Stimulated activated CD4-positive, alpha-beta T cell treated with anti-CD3 and anti-CD28 coated beads, Interleukin-15, amount 100 ng/mL, for 24 hours (primary cell): ENCODE measurements at places on chromosomes 1 and 21.

- DNase-seq, result no peak
Observed at GRCh38 chr1:220594356-220594755, 66.4 kb downstream of the MARK1 start.

GRCh38 chr1:59879996-59880505, 46.5 kb downstream of the CYP2J2 start:
- DNase-seq, result no peak

DNA sequence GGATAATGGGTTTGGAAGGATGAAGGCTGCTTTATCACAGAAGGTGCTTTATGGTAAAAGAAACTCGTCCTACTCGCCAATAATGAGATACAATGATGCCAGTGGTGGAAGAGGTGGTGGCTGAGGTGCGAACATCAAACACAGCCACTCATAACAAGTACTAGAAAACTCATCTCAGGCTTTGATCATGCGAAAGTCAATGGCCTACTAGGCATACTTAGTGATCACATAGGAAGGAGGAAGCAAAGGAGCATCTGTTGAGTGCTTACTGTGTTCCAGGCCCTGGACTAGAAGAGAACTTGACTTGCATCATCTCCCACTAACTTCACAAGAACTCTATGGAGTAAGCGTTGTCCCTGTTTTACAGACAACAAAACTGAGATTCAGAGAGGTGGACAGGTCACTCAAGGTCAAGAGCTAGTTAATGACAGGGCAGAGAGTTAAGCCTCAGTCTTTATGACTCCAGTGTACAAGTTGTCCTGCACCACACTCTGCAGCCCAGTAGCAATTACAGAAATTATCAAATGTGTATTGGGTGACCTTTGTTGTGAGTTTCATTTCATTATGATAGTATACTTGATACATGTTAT, 33.6 kb downstream of the RUNX1 start:
- DNase-seq, result peak; percentile 35

GRCh38 chr1:2942410-2942809, 78.9 kb upstream of the ACTRT2 start:
- no peak for DNase-seq

- no peak for DNase-seq
Observed at GRCh38 chr1:169708647-169709046, 2.8 kb downstream of the SELL start.

- DNase-seq, result no peak
Observed at GRCh38 chr1:208058267-208058666, 147.3 kb upstream of the CD34 start.

DNA sequence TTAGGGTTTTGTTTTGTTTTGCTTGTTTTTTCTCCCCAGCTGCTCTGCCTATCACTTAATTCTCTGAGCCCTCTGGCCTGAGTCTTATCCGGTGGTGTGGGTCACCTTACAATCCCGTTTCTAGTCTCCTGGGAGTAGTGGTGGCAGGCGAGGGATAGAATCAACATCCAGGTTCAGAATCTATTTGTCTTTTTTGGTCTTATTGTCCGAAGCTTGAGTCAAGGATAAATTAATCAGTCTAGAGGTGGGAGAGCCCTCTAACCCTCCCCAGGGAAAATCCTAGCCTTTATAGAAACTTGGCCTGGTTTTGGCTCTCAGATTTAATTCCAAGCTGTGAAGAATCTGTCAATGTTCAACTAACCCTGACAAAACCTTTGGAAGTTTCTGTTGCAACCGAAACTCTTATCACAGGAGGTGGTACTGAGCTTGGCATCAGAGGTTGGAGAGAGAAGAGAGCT, 246.3 kb downstream of the FGGY start:
- no peak for DNase-seq

DNA sequence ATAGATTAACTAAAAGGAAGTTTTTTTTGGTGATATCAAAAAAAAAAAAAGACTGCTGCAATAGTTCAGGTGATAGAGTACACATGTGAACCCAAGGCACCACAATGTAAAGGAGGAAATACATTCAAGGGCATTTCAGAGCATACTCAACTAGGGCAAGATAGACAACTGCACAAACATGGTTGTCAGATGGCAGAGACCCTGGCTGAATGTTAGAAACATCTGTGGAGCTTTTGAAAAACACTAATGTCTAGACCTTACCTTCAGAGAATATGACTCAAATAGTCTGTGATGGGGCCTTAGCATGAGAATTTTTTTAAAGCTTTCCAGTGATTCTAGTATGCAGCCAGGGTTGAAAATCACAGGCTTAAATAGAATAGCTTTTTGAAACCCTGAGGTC, 173.6 kb downstream of the VAV3 start:
- DNase-seq, result no peak

GRCh38 chr1:208437401-208437800, 193.2 kb upstream of the PLXNA2 start:
- DNase-seq, result no peak

- DNase-seq, result no peak
Observed at GRCh38 chr1:3021801-3022401, 634 bp downstream of the ACTRT2 start.

- DNase-seq, result peak; percentile 53
Observed at GRCh38 chr1:234775477-234776246, 165.7 kb upstream of the IRF2BP2 start.

DNA sequence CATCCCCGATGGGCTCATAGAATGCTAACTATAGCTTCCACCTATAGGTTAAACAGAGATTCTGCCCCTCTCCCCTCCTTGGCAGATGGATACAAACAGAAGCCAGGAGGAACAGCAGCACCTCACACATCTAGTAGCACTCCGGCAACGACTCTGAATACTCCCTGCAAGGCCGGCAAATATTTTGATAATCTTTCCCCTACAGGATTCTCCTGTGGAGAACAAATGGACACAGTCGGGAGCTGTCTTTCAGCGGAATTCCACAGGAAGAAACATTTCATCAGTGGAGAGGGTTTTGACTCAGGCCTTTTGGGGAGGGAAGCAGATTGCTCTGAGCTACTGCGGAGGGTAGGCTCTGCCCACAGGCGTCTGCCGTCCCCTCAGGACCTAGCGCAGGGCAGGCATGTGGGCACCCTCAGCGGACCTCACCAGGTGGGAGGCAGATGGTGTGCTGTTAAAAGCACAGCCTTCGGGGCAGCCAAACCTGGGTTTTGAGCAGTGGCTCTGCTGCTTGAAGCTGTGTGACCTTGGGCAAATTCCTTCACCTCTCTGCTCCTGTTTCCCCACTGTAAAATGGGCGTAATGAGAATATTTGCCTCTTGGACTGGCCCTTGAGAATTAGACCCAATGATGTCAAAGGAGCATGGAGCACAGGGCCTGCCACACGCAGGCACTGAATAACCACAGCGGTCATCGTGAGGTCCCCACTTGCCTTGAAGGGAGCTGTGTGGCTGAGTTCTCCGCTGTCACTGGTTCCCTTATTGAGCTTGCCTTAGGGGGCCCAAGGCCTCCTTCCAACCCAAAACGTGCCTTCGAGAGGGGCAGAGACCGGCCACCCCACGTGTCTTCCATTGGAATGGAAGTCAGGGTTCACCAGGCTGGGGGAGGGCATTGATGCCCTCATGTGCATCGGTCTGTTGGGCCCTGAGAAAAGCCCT, 19.2 kb upstream of the BCAR3 start:
- no peak for DNase-seq

DNA sequence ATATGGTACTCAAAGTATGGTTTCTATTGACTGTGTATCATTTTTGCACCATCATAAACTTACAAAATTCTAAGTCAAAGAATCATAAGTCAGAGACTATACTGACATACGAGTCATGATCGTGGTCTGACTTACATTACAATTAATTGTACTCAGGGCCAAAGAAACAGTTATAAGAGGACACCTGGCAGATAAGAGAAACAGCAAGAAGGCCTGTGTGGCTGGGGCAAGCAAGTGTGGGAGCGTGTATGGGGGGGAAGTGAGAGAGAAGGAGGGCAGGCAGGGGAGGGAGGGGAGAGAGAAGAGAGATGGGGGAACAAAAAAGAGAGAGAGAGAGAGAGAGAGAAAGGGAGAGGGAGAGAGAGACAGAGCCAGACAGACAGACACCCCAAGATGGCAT, 70.9 kb downstream of the RERE start:
- DNase-seq, result no peak

DNA sequence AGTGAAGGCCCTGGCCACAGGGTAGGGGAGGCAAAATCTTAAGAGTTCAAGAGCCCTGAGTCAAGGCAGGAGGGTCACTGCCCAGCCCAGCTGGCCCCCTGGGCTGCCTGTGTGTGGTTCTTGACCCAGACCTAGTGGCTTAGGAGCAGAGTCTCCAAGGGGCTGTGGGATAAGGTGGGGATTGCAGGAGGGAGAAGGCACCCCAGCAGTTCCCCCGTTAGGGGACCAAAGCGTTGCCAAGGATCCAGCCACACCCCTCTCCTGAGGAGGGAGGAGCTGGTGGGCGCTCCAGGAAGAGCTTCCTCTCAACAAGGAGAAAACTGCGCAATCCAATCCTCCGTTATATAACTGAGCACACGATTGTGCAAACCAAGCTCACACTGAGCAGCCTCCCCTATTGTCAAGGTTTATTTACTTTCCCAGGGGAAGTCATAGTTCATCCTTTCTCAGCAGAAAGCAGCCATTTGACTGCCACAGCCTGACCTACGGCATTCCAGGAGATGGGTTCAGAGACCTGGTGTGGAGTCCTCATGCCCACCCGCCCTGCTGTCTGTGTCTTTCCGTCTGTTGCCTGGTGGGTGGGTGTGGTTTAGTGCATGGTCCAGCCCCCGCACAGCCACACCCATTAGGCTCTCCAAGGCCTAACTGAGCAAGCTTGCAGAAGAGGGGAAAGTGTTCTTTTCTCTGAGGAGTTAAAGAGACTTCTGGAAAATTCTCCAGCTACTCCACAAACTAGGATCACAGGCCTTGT, 3.5 kb downstream of the EPHX1 start:
- DNase-seq, result no peak

DNA sequence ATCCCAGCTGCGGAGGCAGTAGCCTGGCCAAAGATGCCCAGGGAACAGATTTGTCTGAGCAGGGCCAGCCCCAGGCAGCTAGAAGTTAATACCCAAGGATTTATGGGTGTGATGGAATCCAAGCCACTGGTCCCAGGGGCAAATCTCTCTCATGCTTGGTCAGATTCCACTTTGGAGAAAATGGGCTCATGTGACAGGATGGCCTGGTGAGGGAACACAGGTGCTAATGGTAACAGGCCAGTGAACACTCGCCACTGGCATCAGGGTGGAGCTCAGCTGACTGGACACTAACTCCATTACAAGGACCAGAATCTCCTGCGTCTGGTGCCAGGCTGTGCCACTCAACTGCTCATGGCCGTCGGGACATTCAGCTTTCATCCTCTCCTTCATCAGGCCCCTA, 12.0 kb downstream of the MDM4 start:
- no peak for DNase-seq

DNA sequence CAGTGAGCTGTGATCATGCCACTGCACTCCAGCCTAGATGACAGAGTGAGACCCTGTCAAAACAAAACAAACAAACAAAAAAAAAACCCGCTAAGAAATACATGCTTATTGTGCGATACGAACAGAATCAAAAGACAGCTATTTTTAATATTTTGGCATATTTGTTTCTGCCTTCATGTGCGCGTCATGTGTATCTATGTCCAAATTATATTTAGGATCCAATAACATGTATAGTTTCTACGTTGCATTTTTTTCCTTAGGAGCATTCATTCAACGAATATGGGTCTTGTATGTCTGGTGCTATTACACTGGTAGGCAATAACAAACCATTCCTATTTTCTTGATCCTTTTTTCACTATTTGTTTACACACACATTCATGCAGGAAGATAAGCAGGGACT, 1.8 kb downstream of the CD46 start:
- no peak for DNase-seq

DNA sequence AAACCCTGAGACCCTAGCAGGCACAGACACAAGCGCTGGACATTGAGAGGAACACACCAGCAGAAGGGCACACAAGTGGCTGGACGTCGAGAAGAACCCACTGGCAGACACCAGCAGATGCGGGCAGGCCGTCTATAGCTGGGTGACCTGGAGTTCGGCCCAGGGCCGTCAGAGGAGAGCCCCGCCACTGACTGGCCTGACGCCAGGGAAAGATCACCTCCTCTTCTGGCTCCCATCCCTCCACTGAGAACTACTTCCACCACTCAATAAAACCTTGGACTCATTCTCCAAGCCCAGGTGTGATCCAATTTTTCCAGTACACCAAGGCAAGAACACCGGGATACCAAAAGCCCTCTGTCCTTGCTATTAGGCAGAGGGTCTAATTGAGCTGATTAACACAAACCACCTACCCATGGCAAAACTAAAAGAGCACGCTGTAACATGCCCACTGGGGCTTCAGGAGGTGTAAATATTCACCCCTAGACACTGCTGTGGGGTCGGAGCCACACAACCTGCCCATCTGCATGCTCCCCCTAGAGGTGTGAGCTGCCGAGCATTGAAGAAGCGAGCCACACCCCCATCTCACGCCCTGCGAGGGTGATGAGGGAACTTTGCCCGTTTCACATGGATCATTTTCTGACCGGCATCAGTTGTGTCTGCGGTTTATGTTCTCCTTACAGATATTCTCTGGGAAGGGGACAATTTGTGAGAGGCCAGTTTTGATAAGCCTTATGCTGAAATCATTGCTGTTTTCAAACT, 104.8 kb downstream of the HLX start:
- no peak for DNase-seq

DNA sequence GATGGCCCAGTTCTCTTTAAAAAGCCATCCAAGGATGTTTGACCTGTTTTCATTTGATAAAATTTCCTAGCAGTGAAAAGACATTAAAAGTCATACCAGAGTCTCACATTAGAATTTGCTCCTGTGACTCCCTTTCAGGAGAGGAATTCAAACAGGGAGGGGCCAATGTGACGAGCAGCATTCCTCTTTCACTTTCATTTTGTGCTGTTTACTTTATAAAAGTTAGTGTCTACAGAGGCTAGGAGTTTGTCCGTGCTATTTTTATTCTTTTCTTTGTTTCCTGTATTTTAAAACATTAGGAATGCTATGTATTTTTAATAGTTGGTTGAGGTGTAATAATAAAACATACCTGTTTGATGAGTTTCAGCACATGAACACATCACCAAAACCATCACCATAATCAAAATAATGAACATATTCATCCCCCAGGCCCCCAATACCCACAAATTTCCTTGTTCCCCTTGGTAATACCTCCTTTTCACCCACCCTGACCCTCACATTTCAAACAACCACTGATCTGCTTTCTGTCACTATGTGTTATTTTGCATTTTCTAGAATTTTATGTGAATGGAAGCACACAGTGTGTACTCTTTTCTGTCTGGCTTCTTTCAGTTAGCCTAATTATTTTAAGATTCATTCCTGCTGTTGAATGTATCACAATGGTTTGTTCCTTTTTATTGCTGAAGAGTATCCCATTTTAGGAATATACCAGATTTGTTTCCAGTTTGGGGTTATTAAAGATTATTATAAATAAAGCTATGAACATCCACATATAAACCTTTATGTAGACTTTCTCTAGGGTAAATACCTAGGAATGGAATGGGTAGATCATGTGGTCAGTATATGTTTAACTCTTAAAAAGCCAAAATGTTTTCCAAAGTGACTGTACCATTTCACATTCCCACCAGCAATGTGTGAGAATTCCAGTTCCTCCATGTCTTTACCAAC, 129.5 kb downstream of the TENT5C start:
- DNase-seq, result peak; percentile 27
